ENCODE measurements at places on chromosomes 3 and 15.

DNA sequence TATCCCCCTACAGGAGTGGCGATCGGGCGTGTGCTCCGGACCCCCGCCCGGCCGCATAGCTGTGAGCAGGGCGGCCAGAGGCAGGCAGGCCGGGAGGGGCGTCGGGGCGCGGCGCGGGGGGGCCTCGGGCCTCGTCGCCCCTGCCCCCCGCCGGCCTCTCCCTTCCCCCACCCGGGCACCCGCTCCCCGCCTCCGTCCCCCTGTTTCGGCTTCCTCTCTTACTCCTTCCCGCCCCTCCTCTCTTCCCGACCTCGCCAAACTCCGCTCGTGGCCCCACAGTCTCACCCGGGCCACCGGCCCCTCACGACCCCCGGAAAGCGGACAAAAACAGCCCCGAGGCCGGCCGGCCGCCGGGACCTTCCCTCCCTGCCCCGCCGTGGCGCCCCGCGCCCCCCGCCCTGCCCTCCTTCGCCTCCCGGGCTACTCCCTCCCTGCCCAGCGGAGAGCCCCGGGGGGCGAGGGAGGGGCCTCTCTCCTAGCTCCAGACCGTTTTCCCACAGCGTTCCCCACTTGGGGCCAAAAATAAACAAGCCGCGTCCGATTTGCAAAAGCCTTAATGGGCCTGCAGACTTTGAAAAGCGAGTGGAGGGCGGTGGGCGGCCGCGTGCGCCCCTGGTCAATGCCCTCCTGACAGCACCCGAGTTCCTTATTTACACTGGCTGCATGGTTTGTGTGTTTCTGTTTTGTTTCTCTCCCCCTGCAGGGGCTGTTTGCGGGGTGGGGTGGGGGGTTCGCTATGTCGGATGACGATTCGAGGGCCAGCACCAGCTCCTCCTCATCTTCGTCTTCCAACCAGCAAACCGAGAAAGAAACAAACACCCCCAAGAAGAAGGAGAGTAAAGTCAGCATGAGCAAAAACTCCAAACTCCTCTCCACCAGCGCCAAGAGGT, 1.0 kb downstream of the UBE2E1 start:
- H3K4me1 ChIP-seq = peaks cover 45% of the 10 kb centered on the region
- H3K36me3 ChIP-seq = peaks cover 33% of the 10 kb centered on the region
- H3K4me3 ChIP-seq = peak overlapping the region; percentile 91
- peak overlapping the region; percentile 88 for H3K27ac ChIP-seq

- no peak for DNase-seq
- H3K4me1 ChIP-seq = no peaks in the 10 kb centered on the region
- no peak overlapping the region for H3K27ac ChIP-seq
- no peak overlapping the region for H3K4me3 ChIP-seq
- H3K27me3 ChIP-seq = no peaks in the 10 kb centered on the region
Observed at GRCh38 chr3:72496051-72496670, 352.1 kb downstream of the SHQ1 start.

GRCh38 chr3:77718311-77718710, 678.4 kb downstream of the ROBO2 start:
- H3K4me1 ChIP-seq = no peaks in the 10 kb centered on the region
- DNase-seq = no peak
- no peak overlapping the region for H3K4me3 ChIP-seq
- H3K27me3 ChIP-seq = no peaks in the 10 kb centered on the region
- H3K36me3 ChIP-seq = no peaks in the 10 kb centered on the region
- no peak overlapping the region for H3K27ac ChIP-seq

GRCh38 chr3:8560366-8561007, 58.9 kb downstream of the LMCD1 start:
- H3K27me3 ChIP-seq = no peaks in the 10 kb centered on the region
- DNase-seq = no peak
- no peak overlapping the region for H3K4me3 ChIP-seq
- no peaks in the 10 kb centered on the region for H3K4me1 ChIP-seq

DNA sequence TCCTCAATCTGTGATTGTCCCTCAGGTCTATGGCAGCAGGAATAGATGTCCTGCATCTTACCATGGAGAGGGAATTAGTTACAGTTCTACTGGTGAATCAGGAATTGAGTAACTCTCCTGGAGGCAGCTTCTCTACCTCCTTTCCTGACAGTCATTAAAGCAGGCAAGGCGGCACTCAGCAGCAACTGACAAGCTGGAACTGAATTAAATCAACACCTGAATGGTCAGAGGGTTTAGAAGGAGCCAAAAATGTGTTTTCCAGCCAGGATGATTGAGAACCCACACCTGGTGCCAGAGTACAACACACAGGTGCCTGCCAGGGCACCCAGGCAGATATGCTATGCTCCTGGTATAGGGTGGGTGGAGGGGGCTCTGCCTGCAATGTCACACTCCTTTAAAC, 43.1 kb upstream of the TIPARP start:
- no peak for DNase-seq
- peaks cover 2% of the 10 kb centered on the region for H3K4me1 ChIP-seq
- no peak overlapping the region for H3K4me3 ChIP-seq
- H3K27me3 ChIP-seq = peaks cover 6% of the 10 kb centered on the region
- no peaks in the 10 kb centered on the region for H3K36me3 ChIP-seq
- H3K27ac ChIP-seq = no peak overlapping the region

- DNase-seq = peak; percentile 49
- H3K27ac ChIP-seq = no peak within 1 kb of the TSS
- peaks cover 6% of the 10 kb centered on the region for H3K27me3 ChIP-seq
- no peak within 1 kb of the TSS for H3K4me3 ChIP-seq
- peaks cover 14% of the 10 kb centered on the region for H3K36me3 ChIP-seq
Observed at GRCh38 chr3:51706788-51707731, at the start of gene GRM2. Gene GRM2, plus strand, starts transcription at chr3:51707068. Its CDS starts 1,916 bp downstream, at chr3:51708984.

- no peaks in the 10 kb centered on the region for H3K27me3 ChIP-seq
- no peaks in the 10 kb centered on the region for H3K36me3 ChIP-seq
- no peaks in the 10 kb centered on the region for H3K4me1 ChIP-seq
- H3K27ac ChIP-seq = no peak overlapping the region
- no peak for DNase-seq
- no peak overlapping the region for H3K4me3 ChIP-seq
Observed at GRCh38 chr3:152760591-152760990, 74.3 kb upstream of the P2RY1 start.

Measured in activated CD8-positive, alpha-beta T cell treated with anti-CD3 and anti-CD28 coated beads, Interleukin-2, amount 10 ng/mL, durations not matched to agents 7 days and 5 days (primary cell).